ENCODE measurements at places on chromosomes 2 and 18.

DNA sequence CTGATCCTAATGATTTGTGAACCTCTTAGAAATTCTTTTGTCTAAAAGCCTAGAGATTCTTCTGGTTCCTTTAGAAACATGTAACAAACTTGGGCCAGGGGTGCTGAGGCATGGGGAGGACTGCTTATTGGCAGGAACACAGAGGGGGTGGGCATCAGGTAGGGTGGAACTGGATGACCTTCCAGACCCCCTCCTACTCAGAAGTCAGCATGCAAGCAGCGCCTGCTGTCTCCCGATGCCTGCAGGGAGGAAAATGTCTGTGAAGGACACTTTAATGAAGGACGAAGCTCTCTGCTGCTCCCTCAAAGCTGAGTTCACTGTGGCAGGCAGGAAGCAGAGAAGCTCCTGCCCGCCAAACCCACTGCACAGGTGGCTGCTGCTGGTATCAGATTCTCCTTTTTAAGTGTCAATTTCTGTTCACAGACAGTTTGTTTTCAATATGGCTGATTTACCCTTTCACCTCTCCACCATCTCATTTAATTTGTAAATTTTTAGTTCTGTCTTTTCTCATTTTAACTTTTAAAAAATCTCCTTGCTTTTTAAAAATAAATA lies 19.4 kb downstream of the COA5 start:
- no peak for DNase-seq

DNA sequence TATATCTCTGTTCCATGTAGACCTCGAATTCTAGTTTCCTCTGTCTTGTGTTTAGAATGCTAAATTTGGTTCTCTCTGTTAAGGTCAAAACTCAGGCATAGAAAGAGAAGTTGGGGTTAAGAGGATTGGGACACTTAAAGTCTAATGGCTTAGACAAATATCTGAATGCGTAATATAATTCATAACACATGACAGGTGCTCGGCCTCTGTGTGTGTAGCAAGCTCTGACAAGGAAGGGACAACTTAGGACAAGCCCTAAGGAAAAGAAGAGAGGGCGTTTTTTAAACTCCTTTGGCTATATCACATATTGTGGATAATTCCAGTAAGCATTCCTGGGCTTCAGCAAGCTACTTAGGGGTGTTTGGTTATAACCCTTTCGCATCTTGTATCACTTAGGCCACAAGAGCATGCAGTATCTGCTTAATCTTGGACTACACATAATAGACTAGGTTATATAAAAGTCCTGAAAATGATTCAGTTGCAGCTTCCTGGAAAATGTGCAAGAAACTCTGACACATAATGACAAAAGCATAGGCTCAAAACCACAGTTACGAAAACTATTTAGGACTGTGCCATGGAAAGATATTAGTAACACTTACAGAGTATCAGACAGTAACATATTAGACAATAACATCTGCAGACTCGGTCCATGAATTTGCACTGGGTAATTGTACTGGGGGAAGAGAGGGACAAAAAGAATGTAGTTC lies 16.1 kb upstream of the CREB1 start:
- DNase-seq: no peak

- no peak for DNase-seq
Measured at GRCh38 chr2:234363011-234363487, 133.8 kb downstream of the ARL4C start.

DNA sequence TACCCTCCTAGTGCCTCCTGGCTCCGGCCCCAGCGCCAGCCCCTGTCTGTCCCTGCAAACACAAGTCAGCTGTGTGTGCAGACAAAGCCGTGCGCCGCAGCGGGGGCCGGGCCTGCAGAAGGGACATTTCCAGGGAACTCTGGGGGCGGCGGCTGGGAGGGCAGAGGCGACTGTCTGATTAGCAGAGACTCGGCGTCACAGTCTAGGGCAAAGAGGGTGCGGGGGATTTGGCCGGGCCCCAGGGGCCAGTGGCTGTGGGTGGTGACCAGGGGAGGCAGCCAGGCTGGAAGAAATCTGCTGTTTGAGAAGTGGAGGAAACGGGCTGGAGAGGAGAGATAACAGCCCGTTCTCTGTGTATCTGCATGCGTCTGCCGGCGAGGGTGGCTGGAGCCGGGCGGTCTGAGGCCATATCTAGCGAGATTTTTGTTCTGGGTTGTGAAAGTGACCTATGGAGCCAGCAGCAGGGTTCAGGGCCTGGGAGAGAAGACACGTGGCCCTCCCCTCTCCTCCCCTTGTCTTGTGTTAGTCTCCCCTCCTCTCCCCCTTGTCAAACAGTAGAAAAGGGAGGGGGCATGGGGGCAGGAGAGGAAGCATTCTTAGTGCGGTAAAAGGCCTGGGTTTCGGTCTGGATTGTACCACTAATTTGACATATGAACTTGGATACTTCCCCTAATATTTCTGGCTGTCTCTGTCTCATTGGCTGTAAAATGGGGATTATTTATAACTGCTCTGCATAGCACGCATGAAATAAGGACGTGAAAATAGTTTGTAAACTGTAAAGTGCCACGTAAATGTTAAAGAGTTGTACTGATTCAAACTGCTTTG lies 169.4 kb downstream of the SMAD7 start:
- no peak for DNase-seq

DNA sequence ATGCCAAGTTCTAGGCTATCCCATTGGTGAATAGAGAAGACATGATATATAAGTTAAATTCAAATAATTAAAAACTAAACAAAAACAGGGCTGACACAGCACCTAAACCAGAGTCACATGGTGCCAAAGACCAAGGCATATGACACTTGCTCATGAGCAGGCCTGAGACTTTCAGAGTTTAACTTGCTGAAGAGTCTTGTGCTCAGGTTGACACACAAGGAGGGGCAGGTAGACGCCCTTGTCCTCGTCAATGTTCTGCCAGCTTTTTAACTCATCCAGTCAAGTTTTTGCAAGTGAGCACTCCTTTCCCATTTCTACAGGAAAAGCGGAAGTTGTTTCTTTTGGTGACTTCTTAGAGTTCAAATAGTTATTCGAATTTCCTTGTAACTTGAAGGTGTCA lies 289.7 kb downstream of the CYRIA start:
- no peak for DNase-seq

GRCh38 chr2:56130463-56131070 lies 53.2 kb upstream of the CCDC85A start:
- DNase-seq: no peak

DNA sequence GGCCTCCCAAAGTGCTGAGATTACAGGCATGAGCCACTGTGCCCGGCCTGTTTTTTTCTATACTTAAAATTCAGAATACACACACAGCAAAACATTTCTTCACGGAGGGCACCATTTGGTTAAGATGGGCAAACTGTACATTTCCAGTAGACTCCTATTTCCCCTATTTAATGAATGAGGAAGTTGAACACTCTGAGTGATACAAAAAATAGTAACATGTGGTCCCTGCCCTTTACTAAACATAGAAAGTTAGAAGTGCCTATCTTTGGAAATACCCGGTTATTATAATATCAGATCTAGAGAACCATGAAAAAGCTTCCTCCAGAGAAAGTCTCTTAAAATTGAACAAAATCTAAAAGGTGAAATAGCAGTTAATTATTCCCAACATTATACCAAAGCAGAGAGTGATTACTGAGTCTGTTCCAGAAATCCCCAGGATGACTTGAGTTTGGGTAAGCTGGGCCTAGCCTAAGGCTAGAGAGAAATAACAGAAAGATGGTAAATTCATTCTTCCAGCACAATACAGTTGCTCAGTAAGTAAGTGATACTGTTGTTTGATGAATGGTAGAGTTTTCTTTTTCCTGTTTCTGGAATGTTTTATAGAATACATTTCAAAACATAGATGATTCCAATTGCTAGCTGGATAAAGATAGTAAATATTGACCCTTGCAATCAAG lies 23.3 kb upstream of the RMC1 start:
- DNase-seq: no peak

GRCh38 chr18:57422313-57422872 lies 12.8 kb upstream of the ONECUT2 start:
- DNase-seq: no peak

DNA sequence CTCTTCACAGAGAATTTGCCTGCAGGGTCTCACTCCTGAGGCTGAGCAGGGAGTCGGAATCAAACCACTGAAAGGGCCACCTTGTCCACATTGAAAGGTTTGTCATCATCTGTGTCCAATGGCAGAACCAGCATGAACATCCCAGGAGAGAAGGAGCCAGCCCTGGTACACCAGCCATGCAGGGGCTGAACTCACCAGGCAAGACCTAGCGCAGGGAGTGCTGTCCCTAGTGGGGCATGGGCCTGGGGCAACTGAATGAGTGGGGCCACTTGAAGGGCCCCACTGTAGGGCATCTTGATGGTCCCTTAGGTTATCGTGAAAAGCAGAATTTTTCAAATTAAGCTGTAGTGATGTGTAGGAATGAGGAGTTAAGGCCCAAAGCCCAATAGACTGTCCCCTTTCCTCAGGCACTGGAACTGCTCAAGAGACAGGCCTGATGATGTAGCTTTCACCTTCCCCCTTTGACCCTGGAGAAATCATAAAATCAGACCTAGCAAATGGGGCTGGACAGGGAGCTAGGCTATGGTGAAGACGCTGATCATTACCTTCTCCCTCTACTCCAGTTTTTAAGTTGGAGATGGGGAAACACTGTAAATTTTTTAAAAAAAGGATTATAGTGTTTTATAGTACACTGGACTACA lies 8.4 kb upstream of the PLEK start:
- DNase-seq: no peak

- DNase-seq: no peak
Measured at GRCh38 chr2:151228847-151229512, 32.7 kb downstream of the RBM43 start.

- DNase-seq: no peak
Measured at GRCh38 chr2:152566728-152567069, 150.6 kb downstream of the PRPF40A start.

DNA sequence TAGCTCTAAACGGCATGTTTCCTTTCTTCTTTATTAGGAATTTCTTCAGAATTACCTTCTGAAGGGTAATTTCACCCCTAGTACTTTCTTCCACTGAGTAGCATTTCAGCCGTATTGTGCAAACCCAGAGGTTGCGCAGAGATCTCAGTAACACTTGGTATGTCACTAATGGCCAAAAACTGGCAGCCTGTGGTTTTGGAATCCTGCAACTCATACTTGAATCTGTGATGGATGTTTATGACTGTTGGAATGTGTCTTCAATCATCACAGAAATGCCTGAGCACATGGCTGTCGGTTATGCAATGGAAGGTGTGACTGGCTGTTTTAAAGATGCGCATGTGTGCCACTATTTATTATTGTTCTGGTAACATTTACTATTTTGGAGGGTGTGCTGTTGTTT lies 100.0 kb downstream of the COLEC12 start:
- no peak for DNase-seq

GRCh38 chr2:234770031-234770506 lies 181.7 kb upstream of the SH3BP4 start:
- DNase-seq: no peak

GRCh38 chr18:74579496-74580065 lies 18.1 kb upstream of the ZNF407 start:
- DNase-seq: no peak

GRCh38 chr2:120461092-120461491 lies 115.2 kb downstream of the INHBB start:
- no peak for DNase-seq

DNA sequence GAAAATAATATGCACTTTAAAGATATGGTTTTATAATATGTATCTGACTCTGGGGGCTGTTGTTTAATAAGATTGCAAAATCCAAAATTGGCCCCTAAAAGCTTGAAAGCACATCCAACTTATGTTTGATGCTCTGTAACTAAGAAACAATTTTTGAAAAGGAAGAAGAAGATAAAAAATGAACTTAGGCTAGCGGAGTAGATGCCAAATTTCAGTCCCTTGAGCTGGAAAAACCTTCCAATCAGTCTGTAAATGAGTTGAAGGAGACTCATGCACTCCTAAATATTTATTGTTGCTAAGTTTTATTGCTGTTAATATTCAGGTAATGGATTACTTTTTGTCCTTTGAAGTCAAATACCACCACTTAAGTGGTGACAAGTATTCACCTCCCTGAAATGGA lies 465.0 kb downstream of the ZEB2 start:
- no peak for DNase-seq

DNA sequence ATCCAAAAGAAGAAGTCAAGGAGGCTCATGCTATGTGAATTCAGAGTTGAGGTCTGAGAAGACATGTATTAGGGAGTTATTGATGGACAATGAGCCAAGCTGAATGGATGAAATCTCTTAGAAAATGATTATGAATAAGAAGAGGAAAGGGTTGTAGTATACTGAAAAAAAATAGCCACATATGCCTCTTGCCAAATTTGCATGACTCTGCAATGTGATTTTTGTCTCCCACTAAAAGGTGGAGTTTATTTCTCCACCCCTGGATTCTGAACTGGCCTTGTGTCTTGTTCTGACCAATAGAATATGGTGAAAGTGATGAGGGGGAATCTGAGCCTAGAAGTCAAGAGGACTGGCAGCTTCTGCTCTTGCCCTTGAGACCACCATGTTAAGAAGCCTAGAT lies 8.6 kb upstream of the ERICH2 start:
- DNase-seq: no peak

GRCh38 chr2:12168354-12168753 lies 421.9 kb downstream of the LPIN1 start:
- DNase-seq: no peak

GRCh38 chr18:11607906-11608305 lies 1.5 kb upstream of the SLC35G4 start:
- no peak for DNase-seq

GRCh38 chr2:171319164-171319810 lies 114.5 kb downstream of the METTL8 start:
- DNase-seq: peak; percentile 5

DNA sequence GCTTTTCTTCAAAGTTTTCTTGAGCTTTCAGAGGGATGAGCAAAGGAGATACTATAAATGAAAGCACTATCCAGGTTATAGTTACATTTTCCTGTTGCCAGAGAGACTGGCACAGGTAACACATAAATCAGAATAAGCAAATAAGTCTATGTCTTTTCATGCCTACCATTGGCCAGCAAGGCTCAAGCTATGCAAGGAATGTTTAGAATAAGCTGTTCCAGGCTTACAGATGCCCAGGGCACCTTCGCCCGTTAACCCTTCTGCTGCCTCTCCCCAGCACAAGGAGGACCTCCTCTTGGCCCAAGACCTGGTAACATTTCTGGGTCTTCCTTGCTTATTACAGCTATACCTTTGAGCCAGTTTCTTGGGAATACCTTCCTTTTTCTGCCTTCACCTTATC lies 233.7 kb upstream of the MEIS1 start:
- no peak for DNase-seq

GRCh38 chr2:42139101-42139500 lies 30.1 kb upstream of the EML4 start:
- no peak for DNase-seq
